ENCODE measurements at places on chromosomes 6 and 20. TPM values are rescaled to one million over a fixed set of nuclear protein-coding genes. Genes with fewer than 3 reads are reported as not detected.

The SMPDL3A gene
- total RNA-seq = 25.9 TPM

The MAP3K5 gene
- total RNA-seq = 19.4 TPM

GRCh38 chr6:115976321-115976870 lies 84.3 kb downstream of the FRK start:
- DNase-seq = no peak

- DNase-seq = no peak
Observed at GRCh38 chr6:50007819-50008218, 14.0 kb downstream of the DEFB110 start.

- no peak for DNase-seq
Observed at GRCh38 chr20:17844549-17845298, 123.9 kb downstream of the SNX5 start.

DNA sequence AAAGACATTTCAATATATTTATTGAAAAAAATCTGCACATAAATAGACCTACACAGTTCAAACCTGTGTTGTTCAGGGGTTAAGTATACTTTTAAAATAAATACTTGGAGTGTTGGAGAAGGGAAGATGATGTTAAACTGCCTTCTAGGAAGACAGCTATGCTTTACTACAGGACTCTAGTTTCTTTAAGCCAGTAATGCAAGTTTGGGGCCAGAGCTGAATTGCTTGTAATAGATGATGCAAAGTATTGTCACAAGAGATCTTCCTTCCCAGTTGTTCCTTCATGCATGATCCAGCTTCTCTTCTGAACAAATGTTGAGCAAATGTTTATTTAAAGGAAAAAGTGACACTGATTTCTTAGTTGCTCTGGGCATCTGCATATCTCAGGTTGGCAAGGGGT lies 20.2 kb upstream of the RIMS4 start:
- DNase-seq = no peak

DNA sequence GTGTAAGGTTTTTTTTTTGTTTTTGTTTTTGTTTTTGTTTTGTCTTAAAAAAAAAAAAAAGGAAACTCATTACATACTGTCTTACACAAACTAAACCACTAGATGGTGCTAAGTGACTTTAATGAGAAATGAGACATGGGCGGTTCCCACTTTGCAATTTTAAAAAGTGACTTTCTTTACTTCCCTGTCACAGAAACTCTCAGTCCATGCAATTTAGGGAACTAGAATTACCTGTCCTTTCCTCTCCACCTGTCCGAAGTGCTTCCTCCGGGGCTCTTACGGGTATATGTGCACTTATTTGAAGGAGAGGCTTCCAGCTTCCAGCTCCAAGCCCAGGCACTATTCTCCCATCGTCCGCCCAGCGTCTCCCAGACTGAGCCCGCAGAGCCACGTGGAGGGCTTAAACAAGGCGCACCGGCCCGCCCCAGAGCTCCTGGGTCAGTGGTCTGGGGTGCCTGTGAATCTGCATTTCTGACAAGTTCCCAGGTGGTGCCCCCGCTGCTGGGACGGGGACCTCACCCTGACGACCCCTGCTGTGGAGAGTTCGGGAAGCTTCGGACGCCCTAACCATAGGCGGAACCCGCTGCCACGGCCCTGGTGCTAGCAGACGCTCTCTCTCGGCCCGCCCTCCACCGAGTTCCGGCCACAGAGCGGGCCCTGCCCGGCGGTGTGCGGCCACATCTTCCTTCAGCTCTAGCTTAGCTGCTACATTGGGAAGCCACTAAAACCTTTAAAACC lies 26.1 kb downstream of the BFSP1 start:
- peak; percentile 41 for DNase-seq

GRCh38 chr6:4582506-4583417 lies 193.4 kb upstream of the CDYL start:
- DNase-seq = no peak

DNA sequence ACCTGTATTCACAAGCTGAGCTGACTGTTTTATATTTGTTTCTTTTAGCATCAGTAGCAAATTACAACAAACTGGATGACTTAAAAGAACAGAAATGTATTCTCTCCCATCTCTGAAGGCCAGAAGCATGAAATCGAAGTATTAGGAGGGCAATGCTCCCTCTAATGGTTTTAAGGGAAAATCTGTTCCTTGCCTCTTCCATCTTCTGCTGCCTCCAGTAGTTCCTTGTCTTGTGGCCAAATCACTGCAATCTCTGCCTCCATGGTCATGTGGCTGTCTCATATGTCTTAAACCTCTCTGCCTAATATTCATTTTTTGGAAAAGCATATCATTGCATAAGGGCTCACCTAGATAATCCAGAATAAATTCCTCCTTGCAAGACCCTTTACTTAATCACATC lies 25.2 kb upstream of the ASCC3 start:
- no peak for DNase-seq

GRCh38 chr20:49475292-49476015 lies 7.0 kb downstream of the KCNB1 start:
- DNase-seq = no peak

DNA sequence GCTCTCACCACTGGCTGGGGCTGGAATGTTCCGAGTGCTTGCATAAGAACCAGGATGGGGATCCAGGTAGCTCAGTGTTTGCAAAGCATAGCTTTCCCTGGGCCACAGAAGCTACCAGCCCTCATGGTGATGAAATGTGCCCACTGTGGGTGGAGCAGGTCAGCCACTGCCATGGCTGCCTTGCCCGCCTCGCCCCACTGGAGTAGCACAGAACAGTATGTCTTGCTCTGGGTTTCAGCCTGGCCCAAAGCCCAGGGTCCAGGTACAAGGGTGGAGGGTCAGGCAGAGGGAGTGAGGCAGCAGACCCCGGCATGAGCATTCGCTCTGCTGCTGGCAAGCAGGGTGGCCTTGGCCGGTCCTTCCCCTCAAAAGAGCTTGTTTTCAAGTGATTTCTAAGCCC lies 34.7 kb downstream of the KCNK17 start:
- no peak for DNase-seq

DNA sequence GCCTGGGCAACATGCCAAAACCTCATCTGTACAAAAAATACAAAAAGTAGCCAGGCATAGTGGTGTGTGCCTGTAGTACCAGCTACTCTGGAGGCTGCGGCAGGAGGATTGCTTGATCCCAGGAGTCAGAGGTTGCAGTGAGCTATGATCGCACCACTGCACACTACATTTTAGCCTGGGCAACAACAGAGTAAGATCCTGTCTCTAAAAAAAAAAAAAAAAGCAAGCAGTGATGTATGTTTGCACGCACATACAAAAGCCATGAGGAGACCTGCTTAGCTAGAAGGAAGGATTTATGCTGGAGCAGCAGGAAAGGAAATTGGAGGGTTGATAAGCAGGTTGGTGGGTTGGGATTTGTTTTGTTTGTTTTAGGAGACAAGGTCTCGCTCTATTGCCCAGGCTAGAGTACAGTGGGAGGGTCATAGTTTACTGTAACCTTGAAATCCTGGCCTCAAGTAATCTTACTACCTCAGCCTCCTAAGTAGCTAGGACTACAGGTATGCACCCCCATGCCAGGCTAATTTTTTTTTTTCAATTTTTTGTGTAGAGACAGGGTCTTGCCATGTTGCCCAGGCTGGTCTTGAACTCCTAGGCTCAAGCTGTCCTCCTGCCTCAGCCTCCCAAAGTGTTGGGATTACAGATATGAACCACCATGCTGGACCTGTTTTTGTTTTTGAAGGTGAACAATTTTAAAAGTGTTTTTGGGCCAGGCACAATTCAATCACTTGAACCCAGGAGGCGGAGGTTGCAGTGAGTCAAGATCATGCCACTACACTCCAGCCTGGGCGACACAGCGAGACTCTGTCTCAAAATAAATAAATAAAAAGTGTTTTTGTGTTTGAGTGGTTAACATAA lies 4.0 kb downstream of the ZSWIM3 start:
- DNase-seq = no peak

GRCh38 chr6:128723667-128724066 lies 159.3 kb upstream of the LAMA2 start:
- DNase-seq = no peak

DNA sequence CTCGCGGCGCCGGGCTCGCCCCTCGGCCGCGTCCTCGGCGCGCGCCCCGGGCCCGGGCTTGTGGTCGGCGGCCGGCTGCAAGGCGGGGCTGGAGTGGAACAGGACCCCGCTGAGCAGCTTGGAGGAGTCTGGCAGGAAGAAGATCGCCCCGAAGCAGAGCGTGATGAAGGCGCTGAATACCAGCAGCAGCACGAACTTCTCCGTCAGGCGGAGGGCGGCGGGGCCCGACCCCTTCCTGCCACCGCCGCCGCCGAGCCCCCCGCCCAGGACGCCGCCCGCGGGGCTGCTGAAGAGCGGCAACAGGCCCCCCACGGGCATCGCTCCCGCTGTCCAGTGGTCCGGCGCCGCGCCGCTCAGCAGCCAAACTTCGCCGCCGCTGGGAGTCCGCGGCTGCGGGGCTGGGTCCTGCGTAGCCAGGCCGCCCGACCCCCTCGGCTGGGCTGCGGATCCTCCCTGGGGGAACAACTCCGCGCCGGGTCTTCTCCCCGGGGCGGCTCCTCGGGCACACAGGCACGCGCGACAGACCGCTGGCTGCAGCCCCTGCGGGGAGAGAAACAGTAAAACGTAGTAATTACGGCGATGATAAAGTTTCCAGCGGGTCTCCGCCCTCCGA lies 707 bp downstream of the MAN1A1 start:
- DNase-seq = no peak

DNA sequence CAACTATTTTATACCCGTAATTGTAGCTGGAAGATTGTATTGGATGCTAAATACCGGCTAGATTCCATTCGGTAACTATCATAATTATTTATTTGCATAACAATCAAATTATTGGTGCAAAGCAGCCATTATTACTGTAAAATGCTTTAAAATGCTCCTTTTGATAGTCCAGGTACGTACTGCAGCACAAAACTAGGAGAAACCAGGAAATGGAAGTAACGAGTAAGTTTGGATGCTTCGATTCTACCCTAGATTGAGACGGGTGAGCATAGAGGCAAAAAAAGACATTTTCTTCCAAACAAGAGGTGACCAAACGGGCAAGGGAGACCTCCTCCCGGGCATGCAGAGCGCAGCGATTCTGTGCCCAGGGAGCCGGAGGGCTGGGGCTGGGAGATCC lies 469 bp upstream of the XRN2 start:
- DNase-seq = no peak

DNA sequence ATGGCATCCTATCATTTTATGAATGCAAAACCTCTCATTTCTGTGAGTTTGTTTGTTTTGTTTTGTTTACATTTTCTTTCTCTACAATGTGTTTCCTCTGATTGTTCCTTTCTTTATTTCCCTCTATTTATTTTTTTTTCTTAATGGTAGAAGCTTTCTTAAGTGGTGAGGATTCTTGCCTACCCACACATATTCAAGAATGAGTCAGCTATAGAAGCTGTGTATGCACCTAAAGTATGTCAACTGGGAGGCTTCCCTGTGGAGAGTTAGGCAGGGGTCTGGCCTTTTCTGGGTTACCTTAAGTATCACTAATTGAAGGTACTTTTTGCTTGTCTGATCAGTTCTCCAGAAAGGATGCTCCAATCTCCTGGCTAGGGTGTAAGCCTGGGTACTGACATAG lies 354.0 kb downstream of the ESR1 start:
- no peak for DNase-seq

DNA sequence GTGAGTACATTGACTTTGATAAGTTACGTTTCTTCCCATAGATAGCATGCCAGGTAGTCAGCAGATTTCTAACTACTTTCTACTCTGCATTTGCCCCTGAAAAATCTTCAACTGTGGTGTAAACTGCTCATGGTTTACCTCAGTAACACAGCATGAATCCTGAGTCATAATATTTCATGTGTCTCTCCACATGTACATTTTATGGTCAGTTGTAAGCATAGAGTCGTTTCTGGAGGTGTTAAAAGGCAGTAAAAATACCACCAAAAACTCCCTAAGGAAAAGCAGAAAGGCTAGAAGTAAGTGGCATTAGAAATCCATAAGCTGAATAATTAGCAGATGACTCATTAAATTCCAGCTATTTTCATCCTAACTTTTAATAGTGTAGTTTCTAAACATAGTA lies 4.1 kb upstream of the GPR63 start:
- no peak for DNase-seq

All from urinary bladder (tissue), 4 donors.